ENCODE measurements at places on chromosomes 7 and 10.

DNA sequence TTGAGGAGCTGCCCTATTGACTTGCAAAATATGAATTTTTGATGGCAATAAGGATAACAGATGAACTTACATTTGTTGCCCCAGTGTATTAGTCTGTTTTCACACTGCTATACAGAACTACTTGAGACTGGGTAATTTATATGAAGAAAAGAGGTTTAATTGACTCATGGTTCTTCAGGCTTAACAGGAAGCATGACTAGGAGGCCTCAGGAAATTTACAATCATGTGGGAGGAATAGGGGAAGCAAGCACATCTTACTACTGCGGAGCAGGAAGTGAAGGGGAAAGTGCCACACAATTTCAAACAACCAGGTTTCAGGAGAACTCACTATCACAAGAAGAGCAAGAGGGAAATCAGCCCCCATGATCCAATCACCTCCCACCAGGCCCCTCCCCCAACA, 57.9 kb downstream of the ZNF22 start:
- DNase-seq: no peak

- DNase-seq: no peak
Measured at GRCh38 chr7:129751916-129752315, 140.4 kb downstream of the NRF1 start.

GRCh38 chr7:138246428-138246827, 170.2 kb downstream of the AKR1D1 start:
- DNase-seq: no peak

- DNase-seq: peak; percentile 43
Measured at GRCh38 chr7:131424219-131424822, 96.6 kb downstream of the MKLN1 start.

DNA sequence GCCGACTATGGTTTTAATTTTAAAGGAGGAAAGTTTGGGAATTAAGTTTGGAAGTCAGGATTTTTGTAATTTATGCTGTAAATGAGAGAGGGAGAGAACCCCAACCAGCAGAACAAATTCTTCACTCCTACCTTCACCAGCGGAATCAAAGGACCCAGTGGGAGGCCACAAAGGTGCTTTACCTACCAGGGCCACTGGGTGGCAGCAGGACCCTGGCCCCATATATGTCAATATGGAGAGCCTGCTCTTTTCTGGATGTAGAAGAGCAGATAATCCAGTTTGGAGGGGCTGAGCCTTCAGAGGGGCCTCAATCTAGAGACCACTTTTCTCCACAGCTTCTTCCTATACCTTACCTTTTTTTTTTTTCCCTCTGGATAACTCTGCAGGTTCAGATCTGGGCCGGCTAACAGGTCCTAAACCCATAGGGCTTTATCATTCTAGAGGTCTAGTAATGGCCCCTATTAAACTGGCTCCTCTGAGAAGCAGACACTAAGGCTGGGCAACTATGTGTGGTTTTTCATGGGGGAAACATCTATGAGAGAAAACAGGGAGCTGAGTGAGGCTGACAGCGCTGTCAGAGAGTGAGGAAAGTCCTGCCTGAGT, 8.5 kb upstream of the SCD start:
- peak; percentile 70 for DNase-seq

DNA sequence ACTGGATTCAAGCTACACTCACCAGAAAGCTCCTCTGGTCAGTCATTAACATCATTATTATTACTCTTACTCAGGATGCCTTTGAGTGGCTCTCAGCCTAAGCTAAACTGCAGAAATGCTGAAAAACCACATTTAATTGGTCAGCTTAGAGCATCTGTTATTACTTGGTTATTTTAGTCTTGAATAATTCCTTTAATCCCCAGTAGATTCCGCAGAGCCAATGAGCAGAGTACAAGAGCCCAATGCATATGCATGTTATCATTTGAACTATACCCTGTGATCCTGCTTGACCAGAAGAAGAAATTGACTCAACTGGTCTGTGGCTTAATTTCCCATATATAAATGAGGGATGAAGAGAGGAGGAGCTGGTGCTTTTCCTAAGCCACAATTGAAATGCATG, 417.6 kb upstream of the C7orf33 start:
- DNase-seq: no peak
